NCI-H510A treated with DMSO at 0.1 percent for 48 hours (cell line): ENCODE measurements at places on chromosomes 6 and 20.

DNA sequence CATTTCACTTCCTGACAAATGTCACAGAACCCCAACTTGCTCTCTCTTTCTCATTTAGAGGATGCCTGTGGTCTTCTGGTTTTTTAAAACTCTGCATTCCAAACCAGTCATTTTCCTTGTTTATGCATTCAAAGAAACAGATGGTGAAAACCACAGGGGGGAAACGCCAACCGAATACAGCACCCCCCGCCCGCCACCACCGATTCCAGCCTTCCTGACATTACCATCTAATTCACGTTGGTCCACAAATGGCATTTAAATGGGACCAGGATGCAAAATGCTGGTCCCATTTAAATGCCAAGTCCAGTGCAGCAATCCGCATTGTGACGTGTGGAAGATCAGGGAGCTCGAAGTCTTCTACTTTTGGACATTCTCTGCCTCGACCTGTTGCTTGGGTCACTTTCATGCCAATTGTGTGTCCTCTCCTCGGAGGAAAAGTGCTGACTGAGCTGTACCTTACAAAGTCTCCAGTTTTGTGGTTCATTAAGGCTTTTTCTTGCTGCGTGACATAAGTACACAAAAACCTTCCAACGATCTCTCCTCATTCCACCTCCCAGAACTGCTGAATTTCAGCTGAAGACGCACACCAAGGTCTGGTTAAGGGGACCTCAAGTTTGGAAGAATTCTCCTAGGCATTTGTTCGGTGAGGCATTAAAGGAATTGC, 35.8 kb downstream of the NEDD9 start:
- DNase-seq = no peak

GRCh38 chr6:50025258-50025657, 3.5 kb upstream of the DEFB110 start:
- no peak for DNase-seq

- DNase-seq = peak; percentile 25
These were observed 24.0 kb upstream of the HDAC2 start for GRCh38 chr6:113994934-113995342.

DNA sequence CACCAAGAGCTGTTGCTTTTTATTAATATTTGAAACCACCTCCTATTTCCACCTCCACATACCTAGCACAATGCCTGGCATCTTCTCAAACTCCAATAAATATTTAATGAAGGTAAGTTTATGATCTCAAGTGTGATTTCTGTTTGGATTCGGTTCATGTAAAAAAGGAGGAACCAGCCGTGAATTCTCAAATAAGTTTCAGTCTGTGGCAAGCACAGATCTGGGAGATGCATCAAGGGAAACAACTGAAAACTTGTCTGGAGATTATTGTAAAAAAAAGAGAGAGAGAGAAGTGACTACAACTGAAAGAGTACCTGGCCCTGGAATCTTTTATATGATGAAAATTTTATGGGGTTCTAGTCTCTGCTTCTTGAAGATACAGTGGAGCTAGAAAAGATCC, 52.8 kb upstream of the PNRC1 start:
- DNase-seq = no peak

DNA sequence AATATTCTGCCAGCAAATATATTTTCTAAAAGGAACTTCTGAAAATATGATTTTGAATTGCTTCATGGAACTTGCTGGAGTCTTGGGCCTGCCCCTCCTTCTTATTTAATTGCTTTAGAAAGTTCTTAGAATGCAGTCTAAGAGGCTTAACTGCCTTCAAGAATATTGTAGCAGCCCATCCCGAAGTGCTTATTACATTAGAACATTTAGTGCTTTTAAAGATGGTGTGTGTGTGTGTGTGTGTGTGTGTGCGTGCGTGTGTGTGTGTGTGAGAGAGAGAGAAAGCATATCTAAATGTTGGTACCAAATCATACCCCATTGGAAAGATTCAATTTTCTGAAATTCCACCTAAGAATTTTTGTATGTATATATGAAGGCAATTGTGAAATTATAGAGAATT, 193.5 kb downstream of the SLC24A3 start:
- DNase-seq = no peak

- DNase-seq = peak; percentile 52
These were observed 11.1 kb downstream of the LAMA5 start for GRCh38 chr20:62355878-62356588.
